ENCODE measurements at places on chromosomes 11 and 22.
A peak's percentile ranks its signal among the peaks of the same experiment; 100 is the strongest.

GRCh38 chr11:65152122-65152521, 17.8 kb upstream of the SYVN1 start:
- DNase-seq: no peak

- DNase-seq: no peak
Observed at GRCh38 chr11:46633291-46634217, 16.2 kb downstream of the ATG13 start.

- DNase-seq: no peak
Observed at GRCh38 chr11:124050748-124051147, 9.6 kb upstream of the OR10G7 start.

GRCh38 chr11:116614306-116615210, 158.2 kb downstream of the BUD13 start:
- no peak for DNase-seq

- no peak for DNase-seq
Observed at GRCh38 chr11:123306531-123306930, 111.5 kb upstream of the CLMP start.

DNA sequence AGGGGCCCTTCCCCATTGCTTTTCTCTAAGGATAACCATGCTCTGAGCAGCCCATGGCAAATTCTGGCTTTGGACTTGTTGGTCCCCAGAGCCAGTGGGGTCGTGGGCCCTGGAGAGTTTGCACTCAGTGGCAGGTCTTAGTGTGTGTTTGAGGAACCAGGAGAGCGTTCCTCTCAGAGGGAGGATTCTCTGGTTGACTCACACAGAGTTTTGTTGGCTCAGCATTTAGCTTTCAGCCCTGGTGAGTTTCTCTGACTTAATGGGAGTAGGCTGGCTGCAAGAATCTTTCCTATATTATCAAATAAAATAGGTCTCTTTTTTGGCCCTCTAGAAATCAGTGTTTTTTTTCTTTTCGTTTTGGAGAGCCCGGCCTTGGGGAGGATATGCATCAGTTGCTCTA, 20.9 kb downstream of the ST14 start:
- no peak for DNase-seq

DNA sequence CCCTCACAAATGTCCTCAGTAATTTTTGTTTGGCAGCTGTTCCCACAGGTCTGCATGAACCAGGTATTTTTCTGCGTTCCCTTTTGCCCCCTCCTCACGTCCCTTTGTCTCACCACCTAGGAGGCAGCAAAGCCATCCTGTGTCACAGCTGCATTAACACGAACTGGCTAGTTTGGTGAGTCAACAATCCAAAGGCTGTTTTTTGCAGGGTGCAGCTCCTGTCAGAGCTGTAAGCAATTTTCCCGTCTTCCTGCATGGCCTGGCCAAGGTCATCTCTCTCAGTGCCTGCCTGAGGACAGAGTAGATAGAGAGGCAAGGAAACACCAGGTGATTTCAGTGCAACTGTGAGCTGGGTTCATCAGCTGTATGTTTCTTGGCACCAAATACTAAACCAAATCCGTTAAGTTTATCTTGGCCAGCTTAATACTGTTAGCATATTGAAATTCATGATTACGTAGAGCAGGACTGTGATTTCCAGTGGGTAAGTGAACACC, 20.6 kb upstream of the VSIG10L2 start:
- no peak for DNase-seq

- no peak for DNase-seq
Observed at GRCh38 chr11:95916049-95916448, 7.9 kb downstream of the MTMR2 start.

DNA sequence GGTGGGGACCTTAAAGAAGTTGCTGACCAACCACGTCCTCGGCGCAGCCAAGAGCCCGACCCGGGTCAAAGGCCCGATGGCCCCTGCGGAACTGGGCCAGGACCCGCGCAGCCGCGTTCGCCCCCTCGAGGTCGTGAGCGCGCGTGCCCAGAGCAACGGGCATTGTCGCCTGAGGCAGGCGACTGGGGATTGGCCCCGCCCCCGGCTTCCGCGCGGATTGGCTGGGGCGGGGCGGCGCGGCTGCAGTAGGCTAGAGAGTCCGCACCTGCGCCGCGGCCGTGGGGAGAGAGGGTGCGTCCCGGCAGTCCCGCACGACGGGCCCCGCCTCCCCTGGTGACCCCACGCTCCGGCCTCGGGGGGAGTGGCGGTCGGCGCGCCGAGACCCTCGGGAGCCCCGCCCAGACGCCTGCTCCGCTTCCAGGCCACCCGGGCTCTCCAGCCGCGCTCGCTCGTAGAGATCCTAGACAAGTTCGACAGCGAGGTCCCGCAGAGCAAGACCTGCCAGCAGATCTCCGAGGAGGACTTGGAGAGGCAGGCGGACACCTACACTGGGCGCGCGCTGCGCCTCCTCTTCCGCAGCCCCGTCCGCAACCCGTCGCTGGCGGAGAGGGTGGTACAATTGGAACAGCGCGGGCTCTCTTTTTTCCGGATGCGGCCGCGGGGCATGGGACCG, 8.3 kb upstream of the PPIL2 start:
- peak; percentile 64 for DNase-seq

DNA sequence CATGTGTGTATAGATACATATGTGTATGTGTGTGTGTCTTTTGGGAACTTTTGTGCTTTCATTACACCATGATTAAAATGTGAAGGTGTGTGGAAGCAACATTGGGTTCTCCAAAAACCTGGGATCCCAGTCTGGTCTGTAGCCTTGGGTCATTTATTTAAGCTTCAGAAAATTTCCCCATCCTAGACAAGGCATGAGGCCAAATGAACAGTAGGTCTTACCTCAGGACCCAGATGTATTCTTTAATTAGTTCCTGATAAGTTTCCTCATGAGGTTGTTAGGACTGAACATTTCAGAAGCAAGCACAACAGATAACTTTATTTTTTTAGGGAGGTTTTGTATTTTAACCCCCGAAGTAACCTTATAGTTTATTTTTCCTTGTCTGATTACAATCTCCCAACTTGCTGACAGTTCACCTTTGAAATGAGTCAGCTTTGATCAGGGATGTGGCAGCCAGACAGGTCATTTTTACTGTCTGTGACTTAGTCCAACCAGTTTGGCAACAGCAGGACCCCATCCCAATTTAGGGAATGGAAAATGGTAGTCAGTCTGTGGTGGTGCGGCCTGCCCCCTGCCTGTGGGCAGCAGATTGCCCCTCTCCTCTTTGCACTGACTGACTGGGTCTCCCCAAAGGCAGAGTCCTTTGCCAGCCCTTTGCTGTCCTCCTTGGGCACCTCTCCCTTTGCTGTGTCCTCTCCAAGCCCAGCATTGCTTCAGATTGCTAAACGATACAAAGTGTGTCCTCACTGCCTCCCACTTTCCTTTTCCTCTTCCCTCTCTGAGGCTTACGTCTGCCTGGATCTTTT, 88.3 kb downstream of the NAV2 start:
- DNase-seq: no peak

DNA sequence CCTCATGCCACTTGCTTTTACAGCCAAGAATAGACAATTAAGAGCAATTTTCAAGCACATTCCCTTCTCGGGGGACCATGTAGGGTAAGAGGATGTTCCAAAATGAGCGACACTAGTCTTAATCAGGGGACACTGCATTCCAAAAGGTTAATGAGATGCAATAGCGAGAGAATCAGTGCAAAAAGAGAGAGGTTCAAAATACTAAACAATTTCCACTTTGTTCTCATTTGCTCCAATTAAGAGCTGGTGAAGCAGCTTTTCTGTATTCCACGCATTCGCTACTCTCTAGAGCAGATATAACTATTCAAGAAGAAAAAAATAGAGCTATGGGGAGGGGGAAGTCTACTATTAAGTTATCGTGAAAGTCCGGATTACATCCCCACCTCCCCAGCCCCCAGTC, 811 bp downstream of the LRRC4C start:
- no peak for DNase-seq

- no peak for DNase-seq
Observed at GRCh38 chr11:131582021-131582525, 211.7 kb downstream of the NTM start.

GRCh38 chr22:27125539-27125938, 468.2 kb downstream of the MIAT start:
- no peak for DNase-seq

- DNase-seq: no peak
Observed at GRCh38 chr22:46581538-46582244, 38.5 kb upstream of the GRAMD4 start.

- DNase-seq: no peak
Observed at GRCh38 chr11:116335891-116336290, 436.9 kb downstream of the BUD13 start.

DNA sequence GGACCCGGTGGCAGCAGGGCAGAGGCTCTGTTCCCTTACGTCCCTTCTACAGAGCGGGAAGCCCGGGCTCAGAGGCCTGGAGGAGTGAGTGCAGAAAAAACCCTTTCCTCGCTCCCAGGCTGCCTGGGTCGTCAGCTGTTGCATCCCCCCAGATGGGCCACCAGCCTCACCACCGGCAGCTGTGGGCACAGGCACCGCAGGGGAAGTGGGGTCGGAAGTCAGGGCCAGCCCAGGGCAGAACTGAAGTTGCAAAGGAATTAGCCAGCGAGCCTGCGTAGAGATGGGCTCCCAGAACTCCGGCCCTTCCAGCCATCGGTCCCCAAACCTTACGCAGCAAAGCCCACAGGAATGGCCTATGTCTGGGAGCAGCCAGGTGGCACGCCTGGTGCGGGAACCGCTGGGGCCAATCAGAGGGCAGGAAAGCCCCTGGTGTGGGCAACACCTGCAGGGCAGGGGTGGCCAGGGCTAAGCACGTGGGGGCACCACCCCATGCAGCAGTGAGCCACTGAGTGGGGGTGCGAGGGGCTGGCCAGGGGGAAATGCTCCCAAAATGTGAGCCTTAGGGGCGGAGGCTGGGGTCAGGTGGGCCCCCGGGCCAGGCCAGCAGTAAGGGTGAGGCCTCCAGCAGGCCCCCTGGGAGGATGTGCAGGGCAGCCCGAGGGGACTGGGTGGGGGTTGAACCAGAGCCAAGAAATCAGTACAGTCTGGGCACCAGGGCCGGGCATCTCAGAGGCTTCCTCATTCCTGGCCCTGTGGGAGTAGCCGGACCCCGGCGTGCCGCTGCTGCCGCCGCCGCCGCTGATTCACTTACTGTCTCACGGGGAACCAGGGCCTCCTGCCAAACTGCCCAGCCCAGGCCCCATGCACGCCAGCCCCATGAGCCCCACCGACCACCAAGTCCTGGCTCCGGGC, 58.2 kb downstream of the WNT7B start:
- no peak for DNase-seq

DNA sequence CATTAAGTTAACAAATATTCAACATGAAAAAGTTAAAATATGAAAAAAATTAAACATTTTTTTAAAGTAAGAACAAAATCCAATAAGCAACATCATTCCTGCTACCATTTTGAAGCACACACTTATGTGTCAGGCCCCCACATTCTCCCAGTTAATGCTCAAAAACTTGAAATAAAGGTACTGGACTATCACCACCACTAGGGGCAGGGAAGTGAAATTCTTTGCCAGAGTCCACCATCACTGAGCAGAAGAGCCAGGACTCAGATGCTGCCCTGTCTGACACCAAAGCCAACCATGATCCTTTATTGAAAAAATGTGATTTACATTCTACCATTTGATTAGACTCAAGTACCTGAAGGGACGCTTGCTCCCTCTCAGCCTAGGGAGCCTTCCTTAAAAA, 39.1 kb downstream of the PITPNB start:
- no peak for DNase-seq

- DNase-seq: peak; percentile 24
Observed at GRCh38 chr11:17343907-17344306, 7.7 kb upstream of the NCR3LG1 start.

- DNase-seq: no peak
Observed at GRCh38 chr11:6927030-6927617, 898 bp downstream of the ZNF215 start.

GRCh38 chr11:35102267-35102666, 36.7 kb upstream of the CD44 start:
- no peak for DNase-seq

GRCh38 chr11:995752-996420, 40.6 kb downstream of the MUC6 start:
- no peak for DNase-seq

DNA sequence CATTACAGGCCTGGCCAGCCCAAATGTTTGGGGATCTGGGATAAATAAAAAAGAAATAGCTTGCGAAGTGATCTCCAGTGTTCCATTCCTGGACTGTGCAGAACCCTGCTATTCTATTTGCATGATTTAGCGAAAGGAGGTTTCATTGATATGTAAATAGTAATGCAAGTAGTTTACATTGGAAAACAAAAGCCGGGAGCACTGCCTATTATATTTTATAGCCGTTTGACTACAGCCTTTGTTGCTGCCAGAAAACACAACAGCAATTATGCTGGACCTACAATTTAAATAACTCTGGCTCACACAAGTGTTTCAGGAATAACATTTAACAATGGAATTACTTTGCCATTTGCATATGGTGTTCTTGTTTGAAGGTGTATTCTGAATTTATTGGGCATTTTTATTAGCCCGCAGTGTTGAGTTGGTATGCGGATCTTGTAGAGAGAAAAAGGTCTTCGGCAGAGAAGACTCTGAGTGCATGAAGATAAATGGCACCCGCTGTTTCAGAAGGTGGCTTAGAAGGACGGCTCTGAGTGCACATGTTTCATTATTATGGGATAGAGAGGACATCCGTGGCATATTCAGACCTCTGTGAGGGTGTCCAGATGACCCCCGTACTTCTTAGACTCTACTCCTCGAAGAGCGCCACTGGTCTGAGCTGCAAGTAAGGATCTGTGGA, 315.0 kb downstream of the BRD1 start:
- DNase-seq: no peak

- DNase-seq: no peak
Observed at GRCh38 chr11:31827455-31828206, 16.5 kb upstream of the PAX6 start.

GRCh38 chr11:26072614-26073153, 259.2 kb upstream of the ANO3 start:
- DNase-seq: no peak

- no peak for DNase-seq
Observed at GRCh38 chr11:27212248-27212780, 150.7 kb downstream of the CCDC34 start.

DNA sequence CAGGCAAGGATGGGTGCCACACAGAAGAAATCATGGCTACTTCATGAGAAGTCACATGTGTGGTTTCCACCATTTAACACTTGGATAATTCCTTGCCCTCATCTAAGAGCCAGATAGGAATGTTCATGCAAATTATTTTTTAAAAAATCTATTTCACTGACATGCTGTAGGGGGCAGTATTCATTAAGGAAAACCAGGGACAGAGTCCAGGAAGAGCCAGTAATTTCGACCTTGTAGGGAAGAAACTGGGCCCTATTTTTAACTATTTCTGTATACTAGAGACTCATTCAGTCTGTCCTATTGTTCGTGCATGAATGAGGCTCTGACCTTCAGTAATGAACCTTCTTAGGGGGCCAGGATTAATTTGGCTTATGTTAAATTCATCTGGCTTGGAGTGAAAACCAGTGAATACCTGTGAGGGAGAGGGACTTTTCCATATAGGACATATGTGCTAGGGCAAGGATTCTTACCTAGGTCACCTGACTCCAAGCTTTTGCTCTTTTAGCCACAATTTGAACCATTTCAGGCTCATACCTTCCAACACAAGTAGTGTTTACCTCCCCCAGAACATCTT, 192.7 kb downstream of the NAV2 start:
- DNase-seq: no peak
